ENCODE measurements at places on chromosomes 3 and 15.

DNA sequence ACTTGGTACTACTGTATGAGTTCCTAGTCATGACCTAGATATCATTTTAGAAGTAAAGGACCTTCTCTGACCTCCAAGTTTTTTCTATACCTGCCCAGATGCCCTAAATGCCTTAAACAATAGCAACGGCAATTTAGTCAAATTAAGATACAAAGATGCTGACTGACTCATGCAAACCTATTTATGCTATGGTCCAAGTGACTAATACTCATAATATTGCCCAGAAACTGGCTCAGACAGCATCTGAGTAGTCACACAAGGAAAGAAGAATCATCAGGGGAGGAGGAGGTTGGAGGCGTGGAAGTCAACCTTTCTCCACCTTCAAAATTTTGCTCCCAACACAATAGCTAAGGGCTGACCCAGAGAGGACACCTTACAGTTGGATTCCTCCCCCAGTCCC is 6.8 kb downstream of the FYCO1 start:
- no peak for DNase-seq

GRCh38 chr3:194395778-194396538 is 3.1 kb downstream of the GP5 start:
- no peak for DNase-seq

GRCh38 chr3:149015393-149015792 is 24.1 kb downstream of the GYG1 start:
- no peak for DNase-seq

- no peak for DNase-seq
Measured at GRCh38 chr3:101984356-101984755, 135.0 kb downstream of the NFKBIZ start.

DNA sequence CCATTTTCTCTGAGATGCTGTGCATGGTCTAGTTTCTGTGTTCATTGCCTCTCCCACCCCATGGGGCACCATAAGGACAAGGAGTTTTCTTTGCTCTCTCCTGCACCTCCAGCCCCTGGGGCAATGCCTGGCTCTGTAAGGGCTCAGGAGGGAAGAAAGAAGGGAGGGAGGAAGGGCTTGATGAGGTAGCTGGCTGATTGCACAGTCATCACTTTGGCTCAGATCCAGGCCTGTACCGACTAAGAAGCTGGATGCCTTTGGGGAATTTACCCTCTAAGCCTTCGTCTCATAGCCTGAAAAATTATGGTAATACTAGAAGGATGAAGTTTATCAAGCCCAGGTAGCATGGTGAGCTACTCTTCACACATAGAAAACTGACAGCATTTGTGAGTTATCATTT is 382.9 kb downstream of the GABRG3 start:
- no peak for DNase-seq

DNA sequence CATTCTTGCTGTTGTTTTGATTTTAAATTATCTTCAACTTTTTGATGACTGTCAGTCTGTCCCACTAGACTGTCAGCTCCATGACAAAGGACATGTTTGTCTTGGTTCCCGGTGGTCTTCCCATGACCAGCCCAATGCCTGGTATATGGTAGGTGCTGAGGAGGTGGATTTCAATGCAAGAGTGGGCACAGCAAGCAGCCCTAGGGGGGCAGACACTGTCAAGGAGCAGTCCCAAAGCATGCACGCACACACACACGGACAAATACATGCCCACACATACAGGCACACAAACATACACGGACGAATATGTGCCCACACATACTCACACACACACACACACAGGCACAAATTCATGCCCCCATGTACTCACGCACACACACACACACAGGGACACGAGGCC is 12.0 kb downstream of the KLF15 start:
- DNase-seq = no peak

DNA sequence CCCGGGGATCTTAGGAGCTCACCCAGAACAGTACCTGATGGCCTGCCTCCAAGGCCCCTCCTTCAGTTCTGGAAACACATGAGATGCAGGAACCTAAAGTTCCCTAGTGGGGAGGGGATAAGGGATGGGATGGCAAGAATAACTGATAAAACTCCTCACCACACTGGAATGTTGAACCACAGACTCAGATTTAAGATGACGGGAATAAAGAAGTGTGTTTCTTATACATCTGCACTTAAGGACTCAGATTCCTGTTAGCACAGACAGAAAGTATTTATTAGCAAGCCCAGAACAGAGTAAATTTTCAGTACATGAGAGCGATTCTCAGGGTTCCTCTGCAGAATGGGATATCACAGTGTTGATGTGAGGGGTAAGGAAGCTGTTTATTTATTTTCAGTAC is 245.2 kb downstream of the TLE3 start:
- no peak for DNase-seq
